ENCODE measurements at places on chromosomes 2 and 18.

DNA sequence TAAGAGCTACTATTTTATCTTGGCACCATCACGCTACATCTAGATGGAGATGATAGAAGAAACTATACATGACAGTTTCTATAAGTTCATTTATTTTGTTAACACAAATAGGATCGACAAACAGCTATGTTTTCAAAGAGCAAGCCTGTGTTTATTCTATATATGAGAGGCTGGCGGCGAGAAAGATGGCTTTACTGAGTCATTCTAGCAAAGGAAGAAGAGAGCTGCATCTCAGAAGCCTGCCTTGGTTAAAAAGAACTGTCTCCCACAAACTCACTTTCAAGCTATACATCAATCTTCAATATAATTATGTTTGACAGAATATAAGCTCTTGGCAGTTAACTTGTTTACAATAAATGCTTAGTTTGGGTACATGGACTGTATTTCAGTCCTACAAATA, 13.0 kb downstream of the SATB2 start:
- DNase-seq: no peak

DNA sequence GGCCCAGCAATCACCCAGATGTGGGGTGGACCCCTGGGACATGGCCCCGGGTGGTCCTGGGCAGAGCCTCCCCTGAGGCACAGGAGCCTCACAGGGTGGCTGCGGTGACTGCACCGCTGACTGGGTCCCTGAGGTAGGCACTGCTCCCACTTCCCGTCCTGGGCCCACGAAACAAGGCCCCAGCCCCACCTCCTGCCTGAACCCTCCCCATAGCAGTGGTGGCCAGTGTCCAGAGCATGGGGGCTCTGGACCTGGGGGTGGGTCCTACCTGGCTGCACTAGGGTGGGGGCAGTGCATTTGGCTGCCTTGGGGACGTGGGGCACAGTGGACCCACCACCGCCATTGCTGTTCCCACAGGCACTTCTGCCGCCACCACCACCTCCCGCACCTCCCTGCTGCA, 39.4 kb downstream of the TDRD15 start:
- DNase-seq: no peak

DNA sequence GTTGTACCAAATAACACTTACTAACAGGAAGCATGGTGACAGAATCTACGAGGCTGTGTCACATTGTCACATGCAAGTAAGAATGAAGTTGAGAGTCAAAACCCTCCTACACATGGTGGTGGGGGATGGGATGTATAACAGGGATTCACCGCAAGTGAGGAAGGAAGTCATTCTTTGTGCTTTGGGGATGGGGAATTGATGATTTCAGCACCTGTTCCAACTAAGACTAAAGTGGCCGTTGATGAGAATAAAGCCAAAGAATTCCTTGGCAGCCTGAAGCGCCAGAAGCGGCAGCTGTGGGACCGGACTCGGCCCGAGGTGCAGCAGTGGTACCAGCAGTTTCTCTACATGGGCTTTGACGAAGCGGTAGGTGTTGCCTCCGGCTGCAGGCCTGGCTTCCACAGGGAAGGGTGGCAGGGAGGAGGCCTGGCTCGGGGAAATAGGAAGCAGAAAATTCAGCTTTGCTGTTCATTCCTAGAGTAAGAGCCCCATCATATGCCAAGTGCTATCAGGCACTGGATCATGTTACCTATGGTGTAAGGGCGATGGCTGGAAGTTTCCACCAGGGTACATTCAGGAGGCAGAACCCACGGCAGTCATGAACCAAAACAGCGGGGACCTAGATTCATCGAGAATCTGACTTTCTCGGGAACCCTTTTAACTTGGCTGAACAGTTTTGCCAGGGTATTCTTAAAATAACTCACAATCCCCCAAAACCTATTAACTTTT, 120.3 kb downstream of the UXS1 start:
- DNase-seq: no peak

DNA sequence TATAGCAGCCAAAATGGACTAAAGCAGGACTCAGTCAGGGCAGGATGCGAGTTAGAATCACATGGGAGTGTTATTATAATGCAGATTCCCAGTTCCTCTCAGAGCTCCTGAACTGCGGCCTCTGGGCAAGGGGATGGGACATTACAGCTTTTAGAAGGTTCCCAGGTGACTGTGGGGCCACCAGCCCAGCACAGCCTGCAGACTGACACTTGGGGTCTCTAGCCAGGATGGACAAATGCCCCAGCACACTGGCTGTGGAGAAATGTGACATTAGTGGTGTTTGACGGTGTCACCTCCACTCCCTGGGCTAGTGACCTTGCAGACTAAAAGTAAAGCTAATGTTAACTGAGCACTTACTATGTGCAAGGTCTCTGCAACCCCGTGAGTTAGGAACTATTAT, 238.0 kb upstream of the HS6ST1 start:
- no peak for DNase-seq

- DNase-seq: no peak
Observed at GRCh38 chr2:207153266-207153975, 12.3 kb downstream of the KLF7 start.

DNA sequence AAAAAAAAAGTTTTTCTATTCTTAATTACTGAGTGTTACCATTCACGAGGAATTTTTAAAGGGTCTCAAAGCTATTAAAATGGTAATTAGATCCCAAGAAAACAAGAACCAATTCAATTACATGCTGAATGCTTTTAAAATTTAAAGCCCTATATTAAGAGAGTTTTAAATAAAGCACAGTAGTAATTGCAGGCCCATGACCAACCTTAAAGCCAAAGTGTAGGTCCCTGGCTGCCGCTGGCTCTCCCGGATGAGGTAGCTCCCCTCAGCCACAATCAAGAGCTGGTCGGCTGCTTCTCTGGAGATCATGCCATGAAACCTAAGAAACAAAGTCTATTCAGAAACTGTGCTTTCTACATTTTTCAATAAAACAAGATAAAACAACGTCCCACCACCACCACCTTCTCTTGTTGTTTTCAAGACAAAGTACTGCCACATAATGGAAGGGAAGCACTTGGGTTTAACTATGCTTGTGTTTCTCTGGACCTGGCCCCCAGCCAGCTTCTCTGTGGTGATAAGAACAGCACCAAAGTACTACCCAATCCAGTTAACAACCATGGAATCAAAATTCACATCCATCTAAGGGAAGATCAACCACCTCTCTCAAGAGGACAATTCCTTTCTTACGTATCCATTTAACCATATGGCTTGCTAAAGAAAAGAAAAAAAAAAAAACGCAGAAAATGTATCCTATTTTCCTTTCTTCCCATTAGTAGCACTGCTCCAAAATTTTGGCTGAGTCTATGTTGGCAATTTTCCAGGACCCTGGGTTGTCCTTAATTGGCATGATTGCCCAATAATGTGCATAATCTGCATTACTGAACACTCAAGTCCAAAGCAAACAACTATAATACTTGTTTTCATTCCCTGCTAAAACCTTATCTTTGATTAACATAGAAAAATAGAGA, 90.1 kb downstream of the CHN1 start:
- DNase-seq: no peak

DNA sequence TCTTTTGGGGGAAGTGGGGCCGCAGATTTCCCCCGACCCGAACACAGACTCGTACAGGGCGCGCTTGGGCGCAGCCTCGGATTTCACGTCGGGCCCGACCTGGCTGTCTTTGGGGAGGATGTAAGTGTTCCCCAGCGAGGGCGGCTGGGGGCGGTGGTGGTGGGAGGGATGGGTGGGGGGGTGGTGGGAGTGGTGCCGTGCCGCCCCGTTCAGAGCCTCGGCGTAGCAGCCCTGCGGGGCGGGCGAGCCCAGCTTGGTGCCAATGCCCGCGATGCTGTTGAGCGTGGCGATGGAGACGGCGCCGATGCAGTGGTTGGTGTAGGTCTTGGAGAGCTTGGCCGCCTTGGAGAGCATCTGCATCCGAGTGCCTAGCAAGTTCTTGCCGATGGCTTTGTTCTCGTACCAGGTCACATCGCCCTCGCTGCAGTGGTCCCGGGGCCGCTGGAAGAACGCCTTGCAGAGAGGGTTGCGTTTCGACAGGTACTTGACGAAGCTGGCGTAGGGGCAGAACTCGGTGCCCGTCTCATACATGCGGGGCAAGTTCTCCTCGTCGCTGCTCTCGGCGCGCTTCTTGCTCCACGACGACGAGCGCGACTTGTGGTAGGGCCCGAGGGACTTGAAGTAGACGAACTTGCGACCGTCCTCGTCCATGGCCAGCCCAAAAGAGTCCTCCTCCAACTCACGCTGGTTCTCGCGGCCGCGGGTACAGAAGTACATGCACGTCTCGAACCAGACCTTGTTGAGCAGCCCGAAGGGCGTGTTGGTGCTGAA, 1.3 kb downstream of the KCTD1 start:
- DNase-seq: no peak

DNA sequence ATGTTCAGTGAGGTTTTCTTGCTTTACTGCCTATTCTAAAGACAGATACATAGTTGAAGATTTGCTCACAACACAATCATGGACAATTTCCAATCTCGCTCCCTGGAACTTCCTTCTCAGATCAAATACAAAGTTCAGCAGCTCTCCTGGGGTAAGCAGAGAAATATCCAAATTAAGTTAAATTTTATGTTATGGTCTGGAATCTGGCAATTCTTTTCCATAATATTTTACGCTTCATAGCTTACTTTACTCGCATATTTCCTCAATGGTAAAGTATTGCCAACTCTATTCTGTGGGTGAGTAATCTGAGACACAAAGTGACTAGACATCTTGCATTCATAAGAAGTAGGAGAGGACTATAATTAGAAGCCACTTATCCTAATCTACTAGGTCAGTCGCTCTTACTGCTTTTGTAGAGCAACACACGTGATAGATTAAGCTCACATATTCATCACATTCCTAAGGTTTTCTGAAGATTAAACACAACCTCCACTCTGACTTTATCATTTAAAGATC, 529.4 kb downstream of the CCDC85A start:
- DNase-seq: no peak

DNA sequence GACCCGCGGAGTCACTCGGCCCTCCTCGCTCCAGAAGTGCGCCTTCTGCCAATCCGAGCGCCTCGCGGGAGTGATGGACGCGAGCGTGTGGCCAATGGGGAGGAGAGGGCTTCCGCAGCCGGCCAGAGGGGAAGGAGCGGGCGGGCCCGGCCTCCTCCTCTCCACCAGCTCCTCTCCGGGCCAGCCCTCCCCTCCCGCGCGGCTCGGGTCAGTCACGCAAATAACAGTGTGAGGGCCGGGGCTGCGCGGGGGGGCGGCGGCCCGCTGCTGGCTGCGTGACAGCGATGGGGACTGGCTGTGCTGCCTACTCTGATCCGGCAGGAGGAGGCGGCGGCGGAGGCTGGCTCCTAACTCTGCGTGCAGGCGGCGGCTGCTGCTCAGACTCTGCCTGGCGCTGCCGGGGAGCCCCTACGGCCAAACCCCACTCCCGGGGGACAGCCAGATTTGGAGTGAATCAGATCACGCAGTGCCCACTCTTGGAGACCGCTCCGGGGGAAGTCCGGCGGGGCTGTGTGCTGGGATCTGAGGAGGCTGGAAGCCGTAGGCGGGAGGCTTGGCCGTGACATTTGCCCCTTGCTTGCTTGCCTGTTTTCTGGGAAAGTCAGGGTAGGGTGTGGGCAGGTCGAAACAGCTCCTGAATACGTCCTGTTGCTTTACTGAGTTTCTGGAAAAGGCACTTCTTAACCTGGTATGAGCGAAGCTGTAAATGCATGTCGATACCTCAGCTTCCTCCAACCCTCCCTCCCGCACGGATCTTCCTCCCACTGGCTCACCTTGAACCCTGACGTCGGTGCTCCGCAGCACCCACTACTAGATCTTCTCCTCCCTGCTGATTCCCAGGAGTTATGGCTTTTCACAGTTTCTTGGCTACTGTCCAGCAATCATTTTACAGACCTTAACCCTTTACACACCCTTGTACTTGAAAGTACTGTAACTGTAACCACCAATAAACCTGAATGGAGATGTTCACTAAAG, 97.9 kb upstream of the SERTAD2 start:
- no peak for DNase-seq

DNA sequence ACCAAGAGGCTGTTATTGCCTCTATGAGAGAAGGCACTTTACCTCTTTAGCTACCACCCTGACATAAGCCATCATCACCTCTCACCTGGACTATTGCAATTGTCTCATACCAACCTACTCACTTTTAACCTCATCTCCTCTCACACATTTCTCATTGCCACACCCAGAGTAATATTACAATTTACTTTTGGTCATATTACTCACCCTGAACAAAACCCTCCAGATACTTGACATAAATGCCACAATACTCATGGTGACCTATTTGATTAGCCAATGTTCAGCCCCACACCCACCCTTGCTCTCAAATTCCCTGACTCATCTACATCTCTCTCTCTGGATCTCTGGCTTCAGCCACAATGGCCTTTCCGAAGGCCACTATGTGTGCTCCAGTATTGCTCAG, 90.9 kb upstream of the CDH7 start:
- no peak for DNase-seq

- DNase-seq: no peak
Observed at GRCh38 chr2:188278388-188279092, 13.1 kb upstream of the GULP1 start.

- no peak for DNase-seq
Observed at GRCh38 chr2:195842932-195843331, 185.9 kb downstream of the SLC39A10 start.

GRCh38 chr18:28175150-28175929, 1.6 kb downstream of the CDH2 start:
- DNase-seq: no peak

GRCh38 chr2:236865052-236865451, 220.6 kb upstream of the COPS8 start:
- no peak for DNase-seq

- DNase-seq: no peak
Observed at GRCh38 chr2:190855245-190855644, 25.4 kb upstream of the GLS start.

DNA sequence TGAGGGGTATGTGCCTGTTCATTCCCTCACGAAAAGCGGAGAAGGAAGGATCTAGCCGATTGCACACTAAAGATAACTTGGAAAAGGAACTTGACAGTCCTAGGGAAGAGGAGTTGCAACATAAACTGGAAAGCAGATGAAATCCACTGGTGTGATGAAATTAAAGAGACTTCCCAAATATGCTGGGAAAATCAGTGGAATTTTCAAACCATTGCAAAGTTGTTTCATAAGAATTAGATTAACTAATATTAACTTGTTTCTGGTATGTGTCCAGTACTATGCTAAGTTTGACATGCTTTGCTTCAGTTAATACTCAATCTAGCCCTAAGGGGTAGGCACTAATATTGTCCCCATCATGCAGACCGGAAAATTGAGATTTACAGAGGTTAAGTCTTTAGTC, 222.7 kb downstream of the IKZF2 start:
- no peak for DNase-seq

Data from NCI-H1436 treated with DMSO at 0.1 percent for 48 hours (cell line).